ENCODE measurements at places on chromosomes 7 and 10.

DNA sequence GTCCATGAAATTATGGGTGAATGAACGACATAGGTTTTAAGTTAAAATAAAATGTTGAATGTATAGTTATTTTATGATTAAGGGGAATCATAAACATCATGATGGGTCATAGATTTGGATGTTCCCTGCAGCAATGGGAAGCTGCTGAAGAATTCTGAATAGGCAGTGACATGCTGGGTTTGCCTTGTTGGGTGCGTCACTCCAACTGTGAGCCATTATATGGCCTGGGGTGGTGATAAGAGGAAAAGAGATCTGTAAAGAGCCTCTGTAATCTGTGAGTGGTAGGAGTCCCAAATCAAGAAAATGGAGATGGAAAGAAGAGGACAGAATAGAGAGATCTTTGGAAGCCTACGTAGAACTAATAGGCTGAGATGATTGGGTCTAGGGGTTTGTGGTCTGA, 58.1 kb upstream of the GPR26 start:
- no peak for DNase-seq

DNA sequence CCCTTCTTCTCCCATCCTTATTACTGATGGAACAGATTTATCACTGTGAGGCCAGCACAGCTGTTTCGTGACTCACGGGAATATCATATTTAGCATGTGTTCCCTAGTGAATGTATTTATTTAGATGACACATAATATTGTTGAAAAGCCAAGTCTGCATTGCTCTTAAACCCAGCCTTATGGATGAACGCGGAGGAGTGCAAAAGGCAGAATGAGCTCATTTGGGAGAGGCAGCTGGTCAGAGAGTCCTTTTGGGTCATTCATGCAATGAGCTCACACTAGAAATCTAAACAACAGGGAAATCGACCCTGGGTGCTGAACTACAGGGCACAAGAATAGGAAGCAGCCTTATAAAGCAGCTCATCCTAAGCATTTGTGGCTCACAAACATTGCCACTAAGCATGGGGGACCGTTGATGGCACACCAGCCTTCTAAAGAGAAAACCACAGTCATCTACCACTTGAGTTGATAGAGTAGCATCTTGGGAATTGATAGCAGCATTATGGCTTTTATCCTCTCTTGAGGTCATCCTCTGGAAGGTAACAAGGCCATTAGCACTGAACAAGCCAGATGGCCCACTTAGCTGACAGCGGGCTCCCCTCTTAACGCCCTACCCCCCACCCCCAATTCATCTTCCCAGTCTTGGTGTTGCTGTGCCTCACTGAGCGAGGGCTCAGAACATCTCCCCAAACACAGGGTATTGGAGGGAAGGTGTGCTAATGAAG, 32.9 kb upstream of the SDK1 start:
- no peak for DNase-seq

DNA sequence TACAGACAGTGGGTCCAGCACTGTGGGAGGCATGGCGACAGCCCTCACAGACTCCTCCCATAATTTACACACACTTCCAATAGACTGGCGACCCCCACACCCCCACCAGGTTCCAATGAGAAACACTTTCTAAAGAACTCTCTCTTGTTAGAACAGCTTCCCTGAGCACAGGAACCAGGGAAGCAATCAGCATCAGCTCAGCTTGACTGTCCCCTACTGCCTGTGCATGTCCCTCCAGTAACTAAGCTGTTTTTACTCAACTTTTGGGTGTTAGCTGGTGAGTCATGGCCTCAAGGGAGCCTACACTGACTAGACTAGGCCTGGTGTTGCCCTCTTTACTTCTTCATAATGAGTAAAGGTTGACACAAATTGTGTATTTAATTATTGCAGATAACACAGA, 32.6 kb upstream of the HERPUD2 start:
- no peak for DNase-seq

DNA sequence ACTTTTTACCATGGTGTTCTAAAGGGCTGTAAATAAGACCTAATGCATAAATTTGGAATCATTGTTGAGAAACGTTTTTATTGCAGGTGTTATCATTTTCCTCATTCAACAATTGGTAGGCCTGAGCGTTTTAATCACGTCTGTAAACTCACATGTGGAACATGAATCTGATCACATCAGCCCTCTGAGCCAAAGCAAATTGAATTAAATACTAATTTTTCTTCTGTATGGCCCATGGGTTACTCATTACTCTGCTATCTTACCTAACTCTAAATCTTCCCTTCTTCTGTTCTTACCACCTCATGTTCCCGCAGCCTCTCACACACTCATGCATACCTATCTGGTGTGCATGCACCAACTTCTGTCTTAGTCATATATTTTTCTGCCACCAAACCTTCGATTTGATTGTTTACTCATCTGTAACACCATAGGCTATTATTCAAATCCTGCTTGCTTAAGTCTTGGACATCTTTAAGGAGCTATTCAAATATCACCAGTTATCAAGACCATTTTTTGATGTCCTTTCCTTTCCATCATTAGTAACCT, 82.3 kb downstream of the NXPH1 start:
- no peak for DNase-seq

DNA sequence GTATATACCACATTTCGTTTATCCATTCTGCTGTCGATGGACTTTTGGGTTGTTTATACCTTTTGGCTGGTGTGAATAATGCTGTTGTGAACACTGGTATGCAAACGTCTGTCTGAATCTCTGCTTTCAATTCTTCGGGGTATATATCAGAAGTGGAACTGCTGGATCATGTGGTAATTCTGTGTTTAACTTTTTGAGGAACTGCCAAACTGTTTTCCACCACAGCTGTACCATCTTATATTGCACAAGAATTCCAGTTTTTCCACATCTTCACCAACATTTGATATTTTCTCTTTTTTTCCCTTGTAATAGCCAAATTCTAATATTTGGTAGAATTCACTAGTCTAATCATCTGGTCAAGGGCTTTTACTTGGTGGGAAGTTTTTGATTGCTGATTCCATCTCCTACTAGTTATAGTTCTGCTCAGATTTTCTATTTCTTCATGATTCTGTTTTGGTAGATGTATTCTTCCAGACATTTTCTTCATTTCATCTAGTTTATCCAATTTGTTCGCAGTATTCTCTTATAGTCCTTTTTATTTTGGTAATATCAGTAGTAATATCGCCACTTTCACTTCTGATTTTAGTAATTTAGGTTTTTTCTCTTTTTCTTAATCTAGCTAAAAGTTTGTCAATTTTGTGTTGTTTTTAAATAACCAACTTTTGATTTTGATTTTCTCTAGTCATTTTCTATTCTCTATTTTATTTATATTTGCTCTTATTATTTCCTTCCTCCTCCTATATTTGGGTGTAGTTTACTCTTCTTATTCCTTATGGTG, 271.2 kb downstream of the ZEB1 start:
- DNase-seq, result no peak

GRCh38 chr10:101027106-101027720, 3.7 kb downstream of the PDZD7 start:
- no peak for DNase-seq

DNA sequence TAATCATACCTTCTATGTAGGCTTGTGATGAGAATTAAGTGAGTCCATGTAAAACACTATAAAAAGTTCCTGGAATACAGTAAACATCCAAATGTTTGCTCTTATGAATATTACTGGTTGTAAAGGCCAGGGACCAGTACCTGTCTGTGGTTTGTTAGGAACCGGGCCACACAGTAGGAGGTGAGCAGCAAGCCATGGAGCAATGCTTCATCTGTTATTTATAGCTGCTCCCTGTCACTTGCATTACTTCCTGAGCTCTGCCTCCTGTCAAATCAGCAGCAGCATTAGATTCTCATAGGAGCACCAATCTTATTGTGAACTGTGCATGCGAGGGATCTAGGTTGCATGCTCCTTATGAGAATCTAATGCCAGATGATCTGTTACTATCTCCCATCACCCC, 662.0 kb upstream of the ANKRD30A start:
- DNase-seq, result no peak

GRCh38 chr7:41706228-41706930, 3.5 kb upstream of the INHBA start:
- DNase-seq, result no peak

GRCh38 chr7:116979430-116979829, 26.1 kb downstream of the ST7 start:
- DNase-seq, result no peak

- no peak for DNase-seq
Measured at GRCh38 chr10:11224792-11225416, 207.2 kb downstream of the CELF2 start.

DNA sequence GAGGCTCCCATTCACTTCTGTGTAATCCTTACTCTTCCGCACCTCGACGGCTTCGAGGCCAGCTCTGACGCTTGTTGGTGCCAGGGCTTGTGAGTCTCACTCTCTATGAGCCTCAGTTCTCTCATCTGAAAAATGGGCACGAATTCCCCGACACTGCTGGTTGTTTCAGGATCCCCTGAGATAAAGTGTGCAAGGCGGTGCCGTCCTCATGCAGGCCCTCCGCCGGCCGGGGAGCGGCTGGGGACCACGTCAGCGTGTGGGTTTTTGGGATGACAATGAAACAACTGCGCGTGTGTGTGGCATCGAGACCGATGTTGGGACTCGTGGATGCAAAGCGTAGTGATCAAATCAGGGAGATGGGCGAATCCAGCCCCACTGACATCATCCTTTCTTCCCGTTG, 75.6 kb downstream of the FOXL3 start:
- DNase-seq, result no peak

- no peak for DNase-seq
Measured at GRCh38 chr7:98909487-98909886, 31.2 kb downstream of the TRRAP start.

GRCh38 chr7:130372402-130373165, 7.7 kb upstream of the CPA1 start:
- no peak for DNase-seq

GRCh38 chr7:26910221-26910620, 45.8 kb upstream of the SKAP2 start:
- DNase-seq, result no peak

- DNase-seq, result no peak
Measured at GRCh38 chr10:60643874-60644273, 134.4 kb upstream of the CDK1 start.

GRCh38 chr10:97279121-97279815, 13.2 kb downstream of the ARHGAP19 start:
- DNase-seq, result no peak

- DNase-seq, result no peak
Measured at GRCh38 chr7:115329006-115329405, 407.1 kb downstream of the MDFIC start.

DNA sequence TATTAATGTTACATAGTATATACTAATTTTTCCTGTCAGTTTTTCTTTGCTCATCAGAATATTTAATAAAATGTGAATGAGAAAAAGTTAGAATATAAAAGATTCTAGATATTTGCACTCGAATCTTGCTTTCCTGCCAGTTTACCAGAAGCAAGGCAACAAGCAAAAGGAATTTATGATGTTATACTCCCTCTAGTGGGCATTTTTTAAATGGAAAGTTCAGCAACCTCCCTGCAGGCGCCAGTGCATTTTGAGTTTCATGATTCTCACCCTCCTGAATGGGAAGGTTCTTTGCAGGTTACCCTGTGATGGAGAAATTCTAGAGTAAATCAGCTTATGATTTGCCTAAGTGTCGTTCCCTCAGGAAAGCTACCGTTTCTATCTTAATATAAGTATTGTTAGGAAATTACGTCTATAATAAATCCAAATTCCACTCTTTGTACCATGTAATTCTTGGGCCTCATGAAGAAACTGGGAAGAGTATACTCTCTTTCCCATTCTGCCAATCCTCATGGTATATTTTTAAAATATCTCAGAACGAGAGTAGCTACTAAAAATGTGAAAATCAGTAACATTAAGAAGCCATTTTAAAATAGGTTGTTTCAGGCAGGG, 350.0 kb downstream of the CRPPA start:
- no peak for DNase-seq

GRCh38 chr10:7915923-7916536, 97.7 kb downstream of the TAF3 start:
- no peak for DNase-seq

- no peak for DNase-seq
Measured at GRCh38 chr7:20532890-20533289, 82.6 kb upstream of the ABCB5 start.

Measured in T-helper 9 cell (primary cell).